ENCODE measurements at places on chromosomes 7 and 10. TPM values are rescaled to one million over a fixed set of nuclear protein-coding genes. Genes with fewer than 3 reads are reported as not detected.

GRCh38 chr10:324593-324992, 189.3 kb downstream of the ZMYND11 start:
- no peak for DNase-seq

- no peak for DNase-seq
Measured at GRCh38 chr7:25926451-25926850, 225.5 kb upstream of the NFE2L3 start.

- no peak for DNase-seq
Measured at GRCh38 chr7:72325561-72325960, 86.6 kb downstream of the CALN1 start.

DNA sequence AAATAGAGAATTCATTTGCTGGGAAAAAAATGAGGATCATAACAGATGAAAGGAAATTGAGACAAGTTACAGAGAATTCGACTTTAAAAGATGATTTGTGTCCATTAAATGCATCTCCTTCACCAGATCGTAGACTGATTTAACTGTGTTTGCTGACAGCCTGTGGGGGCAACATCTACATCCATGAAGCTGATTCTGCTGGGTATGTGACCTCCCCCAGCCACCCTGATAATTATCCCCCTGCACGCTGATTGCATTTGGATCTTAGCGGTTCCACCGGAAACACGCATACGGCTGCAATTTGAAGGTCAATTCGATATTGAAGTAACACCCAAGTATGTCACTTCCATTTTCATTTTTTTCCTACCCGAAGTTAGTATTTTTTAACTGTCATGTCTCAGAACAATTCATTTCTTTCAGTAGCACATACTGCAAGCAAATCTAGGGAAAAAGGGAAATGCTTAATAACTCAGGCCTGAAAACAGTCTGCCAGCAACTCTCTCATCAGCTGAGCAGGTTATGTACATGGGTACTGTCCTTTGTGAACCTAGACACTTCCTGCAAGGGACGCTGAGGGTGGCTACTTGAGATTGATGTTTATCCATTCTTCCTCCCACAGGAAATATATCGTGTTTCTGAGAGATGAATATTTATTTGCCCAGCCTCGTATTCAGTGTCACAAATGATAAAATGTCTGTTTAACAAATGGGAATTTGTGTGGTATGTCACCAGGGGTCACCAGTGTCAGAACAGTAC, 134.9 kb downstream of the ZNF22 start:
- no peak for DNase-seq

DNA sequence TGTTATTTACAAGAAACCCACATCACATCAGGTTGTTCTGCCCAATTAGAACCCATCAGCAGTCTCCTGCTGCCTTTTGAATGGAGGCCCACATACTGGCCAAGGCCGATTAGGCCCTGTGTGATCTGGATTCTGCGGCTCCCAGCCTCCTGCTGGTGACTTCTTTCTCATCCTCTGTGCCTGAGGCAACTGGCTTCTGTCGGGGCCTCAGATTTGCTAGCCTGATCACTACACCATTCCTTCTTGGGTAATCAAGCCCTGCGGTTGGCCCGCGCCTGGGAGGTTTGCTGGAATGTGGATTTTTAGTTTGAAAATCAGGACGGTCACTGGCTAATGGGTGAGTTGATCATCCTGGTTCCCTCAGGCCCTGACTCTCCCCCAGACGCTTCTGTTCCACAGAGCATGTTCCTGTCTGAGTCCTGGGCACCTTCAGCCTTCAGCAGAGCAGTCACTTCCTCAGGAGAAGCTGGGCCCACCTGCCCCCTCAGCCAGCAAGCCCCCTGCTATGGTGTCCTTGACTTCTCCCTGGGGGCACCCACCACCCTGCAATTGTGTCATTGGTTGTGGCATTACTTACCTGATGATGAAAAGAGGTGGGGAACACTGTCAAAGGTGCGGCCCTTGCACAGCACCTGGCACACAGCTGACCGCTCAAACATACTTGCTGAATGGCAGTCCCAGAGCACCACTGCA, 207.6 kb downstream of the PHTF2 start:
- DNase-seq, result no peak

GRCh38 chr7:49294611-49295010, 370.3 kb downstream of the CDC14C start:
- DNase-seq, result no peak

- DNase-seq, result no peak
Measured at GRCh38 chr10:79416578-79417255, 28.7 kb downstream of the ZCCHC24 start.

The PNLIP gene
- total RNA-seq, result not detected

DNA sequence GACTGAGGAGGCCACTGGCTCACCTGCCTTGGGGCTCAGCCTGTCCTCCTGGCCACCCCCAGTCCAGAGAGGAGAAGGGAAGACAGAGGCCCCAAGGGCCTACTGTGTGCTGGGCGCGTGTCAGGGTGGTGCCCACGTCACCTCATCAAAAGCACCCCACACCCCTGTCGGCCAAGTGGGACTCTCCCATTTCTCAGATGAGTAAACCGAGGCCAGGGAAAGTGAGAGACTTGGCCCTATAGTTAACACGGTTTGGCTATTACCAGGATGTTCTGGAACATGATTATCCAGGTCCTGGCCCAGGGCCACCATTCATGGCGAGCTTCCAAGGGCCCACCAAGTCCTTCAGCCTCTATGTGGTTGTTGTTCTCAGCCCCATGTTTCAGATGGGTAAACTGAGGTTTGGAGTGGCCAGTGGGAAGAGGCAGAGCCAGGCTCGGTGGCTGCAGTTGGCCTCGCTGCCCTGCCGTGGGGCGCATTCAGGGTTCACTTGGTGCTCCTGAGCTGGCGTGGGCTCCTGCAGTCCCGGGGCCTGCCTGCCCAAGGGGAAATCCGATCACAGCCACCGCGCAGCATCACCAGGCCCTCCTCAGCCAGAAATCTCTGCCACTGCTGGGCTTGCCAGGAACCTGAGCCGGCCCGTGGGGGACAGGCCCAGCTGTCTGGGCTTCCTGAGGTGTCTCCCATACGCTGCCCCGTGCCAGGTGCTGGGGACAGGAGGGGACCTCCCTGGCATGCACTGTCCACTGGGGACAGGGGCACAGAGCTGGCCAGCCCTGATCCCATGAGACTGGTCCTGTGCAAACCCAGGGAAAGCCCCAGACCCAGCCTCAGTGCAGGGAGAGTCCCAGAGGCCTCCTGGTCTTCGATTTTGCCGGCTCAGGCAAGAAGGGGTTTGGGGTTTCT, 117.7 kb upstream of the TNRC18 start:
- DNase-seq, result no peak

- DNase-seq, result no peak
Measured at GRCh38 chr7:26860361-26860760, 4.0 kb downstream of the SKAP2 start.

- DNase-seq, result no peak
Measured at GRCh38 chr7:223861-224260, 31.5 kb downstream of the FAM20C start.

The CDK1 gene
- 10.4 TPM for total RNA-seq

GRCh38 chr7:155017834-155018233, 14.9 kb upstream of the PAXIP1 start:
- DNase-seq, result no peak

DNA sequence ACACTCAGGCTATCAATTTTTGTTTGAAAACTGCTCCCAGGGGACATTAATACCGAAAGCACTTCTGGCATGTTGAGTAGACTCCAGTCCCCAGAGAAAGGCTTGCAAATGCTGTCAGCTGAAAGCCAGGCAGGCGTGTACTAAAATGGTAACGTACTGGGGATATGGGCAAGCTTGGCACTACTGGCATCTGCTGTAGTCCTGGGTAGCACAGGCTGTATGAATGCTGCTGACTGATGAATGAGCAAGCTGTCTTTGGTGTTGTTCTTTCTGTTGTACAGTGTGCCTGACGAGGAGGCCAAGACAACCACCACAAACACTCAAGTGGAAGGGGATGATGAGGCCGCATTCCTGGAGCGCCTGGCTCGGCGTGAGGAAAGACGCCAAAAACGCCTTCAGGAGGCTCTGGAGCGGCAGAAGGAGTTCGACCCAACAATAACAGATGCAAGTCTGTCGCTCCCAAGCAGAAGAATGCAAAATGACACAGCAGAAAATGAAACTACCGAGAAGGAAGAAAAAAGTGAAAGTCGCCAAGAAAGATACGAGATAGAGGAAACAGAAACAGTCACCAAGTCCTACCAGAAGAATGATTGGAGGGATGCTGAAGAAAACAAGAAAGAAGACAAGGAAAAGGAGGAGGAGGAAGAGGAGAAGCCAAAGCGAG, 53.5 kb upstream of the AGBL3 start:
- no peak for DNase-seq

The GRB10 gene
- 182 TPM for total RNA-seq

GRCh38 chr7:45563941-45564461, 10.2 kb upstream of the ADCY1 start:
- no peak for DNase-seq

The AOAH gene
- total RNA-seq, result not detected
